Activated CD4-positive, alpha-beta memory T cell treated with anti-CD3 and anti-CD28 coated beads, Interleukin-2, amount 10 ng/mL, durations not matched to agents 7 days and 5 days (primary cell): ENCODE measurements at places on chromosomes 4 and X. TPM values are rescaled to one million over a fixed set of nuclear protein-coding genes. Genes with fewer than 3 reads are reported as not detected.
A peak's percentile ranks its signal among the peaks of the same experiment; 100 is the strongest.

GRCh38 chr4:19739101-19739651, 512.5 kb upstream of the SLIT2 start:
- no peak for DNase-seq

- no peak for DNase-seq
Observed at GRCh38 chr4:135166661-135167060, 965.1 kb upstream of the PABPC4L start.

GRCh38 chrX:118726887-118727685, at the start of gene IL13RA1:
IL13RA1 (plus strand) TSS chrX:118727606; CDS start chrX:118727639, 33 bp downstream.
- peak; percentile 16 for DNase-seq

DNA sequence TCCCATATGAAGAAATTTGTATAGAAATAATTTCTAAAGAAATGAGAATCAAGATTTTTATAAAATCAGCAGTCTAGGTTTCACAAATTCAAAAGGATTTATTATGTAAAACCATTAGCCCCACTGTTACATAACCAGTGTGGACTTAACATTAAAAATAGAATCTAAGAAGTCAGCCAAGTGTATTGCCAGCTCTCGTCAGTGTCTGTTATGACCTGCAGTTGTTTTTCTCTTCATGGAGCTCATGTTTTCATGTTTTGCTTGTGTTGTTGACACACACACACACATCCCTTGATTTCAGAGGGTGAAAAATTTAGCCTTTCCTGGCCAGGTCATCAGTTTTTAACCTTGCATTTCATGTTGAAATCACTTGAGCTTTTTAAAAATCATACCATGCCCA, 39.5 kb downstream of the USP38 start:
- DNase-seq = no peak

- no peak for DNase-seq
Observed at GRCh38 chr4:3388471-3389232, 53.1 kb upstream of the HGFAC start.

- no peak for DNase-seq
Observed at GRCh38 chrX:80879916-80880315, 70.2 kb upstream of the BRWD3 start.

DNA sequence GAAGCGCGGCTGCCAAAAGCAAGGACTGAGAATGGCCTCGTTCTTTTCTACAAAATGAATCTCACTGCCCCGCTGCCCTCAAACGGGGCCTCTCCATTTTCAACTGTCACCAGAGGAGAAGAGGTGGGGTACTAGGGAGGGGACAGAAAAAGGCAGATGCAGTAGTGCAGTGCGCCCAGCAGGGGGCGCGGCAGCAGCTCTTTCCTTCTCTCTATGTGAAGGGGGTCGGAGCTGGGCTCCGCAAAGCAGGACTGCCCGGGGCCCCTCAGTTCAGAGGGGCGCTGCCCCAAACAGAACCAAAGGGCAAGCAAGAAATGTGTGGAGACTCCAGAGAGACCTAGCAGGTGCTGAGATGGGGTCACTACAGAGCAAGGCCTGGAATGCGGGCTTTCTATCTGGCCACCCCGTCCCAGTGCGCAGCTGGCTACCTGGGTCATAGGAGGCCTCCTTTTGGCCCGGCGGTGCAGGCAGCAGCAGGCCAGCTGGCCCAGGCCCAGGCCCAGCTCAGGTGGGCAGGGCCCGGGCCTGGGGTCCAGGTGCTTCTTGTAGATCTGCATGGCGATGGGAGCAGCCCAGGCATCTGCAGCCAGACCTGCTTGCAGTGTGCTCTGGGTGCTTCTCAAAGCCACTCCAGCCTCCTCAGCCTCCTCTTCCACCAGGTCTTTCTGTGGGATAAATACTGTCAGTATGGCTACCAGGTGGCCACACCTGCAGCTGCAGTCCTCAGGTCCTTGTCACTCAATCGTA, 5.9 kb downstream of the IRAK1 start:
- DNase-seq = peak; percentile 47

Gene GRIA3
- not detected for total RNA-seq

Gene SYNPO2
- 0.50 TPM for total RNA-seq
